SK-N-SH (cell line): ENCODE measurements at places on chromosomes 4 and X. TPM values are rescaled to one million over a fixed set of nuclear protein-coding genes. Genes with fewer than 3 reads are reported as not detected.
A peak's percentile ranks its signal among the peaks of the same experiment; 100 is the strongest.

NCBP2L gene
- polyA plus RNA-seq = not detected in 2 replicates

- H3K27ac ChIP-seq = peak overlapping the region; percentile 74
- H3K36me3 ChIP-seq = no peaks in the 10 kb centered on the region
- H3K4me1 ChIP-seq = no peaks in the 10 kb centered on the region
- peak overlapping the region; percentile 46; the same call in 1 of the 2 replicates for H3K4me3 ChIP-seq
- H3K27me3 ChIP-seq = no peaks in the 10 kb centered on the region
Measured at GRCh38 chrX:3286196-3286945, 60.1 kb downstream of the MXRA5 start.

- H3K36me3 ChIP-seq = no peaks in the 10 kb centered on the region
- no peaks in the 10 kb centered on the region for H3K4me1 ChIP-seq
- no peak overlapping the region for H3K4me3 ChIP-seq
- no peaks in the 10 kb centered on the region for H3K27me3 ChIP-seq
Measured at GRCh38 chrX:94454159-94454558, 780.2 kb downstream of the FAM133A start.

GRCh38 chr4:185405296-185405999, 8.8 kb downstream of the ANKRD37 start:
- peaks cover 50% of the 10 kb centered on the region for H3K36me3 ChIP-seq
- no peak overlapping the region for H3K4me3 ChIP-seq
- DNase-seq = no peak
- no peaks in the 10 kb centered on the region for H3K4me1 ChIP-seq

DNA sequence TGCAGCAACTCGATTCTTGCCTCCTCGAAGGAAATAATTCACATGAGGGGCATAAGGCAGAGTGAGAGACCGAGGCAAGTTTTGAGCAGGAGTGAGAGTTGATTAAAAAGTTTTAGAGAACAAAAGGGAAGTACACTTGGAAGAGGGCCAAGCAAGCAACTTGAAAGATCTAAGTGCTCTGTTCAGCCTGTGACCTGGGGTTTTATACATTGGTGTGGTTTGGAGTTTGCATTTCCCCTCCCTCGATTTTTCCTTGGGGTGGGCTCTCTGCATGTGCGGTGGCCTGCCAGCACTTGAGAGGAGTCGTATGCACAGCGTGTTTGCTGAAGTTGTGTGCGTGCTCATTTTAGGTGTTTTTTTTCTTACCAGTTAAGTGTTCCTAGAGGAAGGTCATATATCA, 356.4 kb downstream of the KLHL4 start:
- DNase-seq = no peak
- no peaks in the 10 kb centered on the region for H3K36me3 ChIP-seq
- H3K4me1 ChIP-seq = no peaks in the 10 kb centered on the region
- no peak overlapping the region for H3K4me3 ChIP-seq

SPANXA1 gene
- polyA plus RNA-seq = 1.8 and 25.5 TPM in 2 replicates

- no peaks in the 10 kb centered on the region for H3K27me3 ChIP-seq
- H3K27ac ChIP-seq = no peak overlapping the region
- H3K4me3 ChIP-seq = no peak overlapping the region
Measured at GRCh38 chr4:10031668-10032590, 10.6 kb upstream of the SLC2A9 start.

GAGE12J gene
- polyA plus RNA-seq = not detected in 2 replicates

DNA sequence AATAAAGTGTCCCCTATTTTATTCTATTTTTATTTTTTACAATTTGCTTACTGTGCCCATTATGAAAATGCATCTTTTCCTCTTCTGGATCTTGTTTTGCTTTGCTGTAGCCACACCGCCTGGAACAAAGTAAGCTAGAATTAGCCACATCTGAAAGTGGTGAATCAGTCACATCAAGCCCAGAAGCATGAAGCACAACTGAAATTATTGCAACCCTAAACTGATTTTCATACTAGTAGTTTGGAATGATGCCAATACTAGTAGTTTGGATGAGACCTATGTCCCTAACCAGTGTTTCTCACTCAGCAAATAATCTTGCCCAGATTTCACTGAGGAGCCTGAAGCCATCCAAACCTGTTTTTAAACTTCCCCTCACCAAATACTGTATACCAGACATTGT, 303.0 kb downstream of the EPHA5 start:
- H3K27me3 ChIP-seq = no peaks in the 10 kb centered on the region; the same call in none of the 2 replicates
- no peaks in the 10 kb centered on the region for H3K4me1 ChIP-seq
- no peak overlapping the region for H3K4me3 ChIP-seq
- H3K27ac ChIP-seq = no peak overlapping the region

- H3K36me3 ChIP-seq = no peaks in the 10 kb centered on the region
- H3K4me1 ChIP-seq = no peaks in the 10 kb centered on the region
- H3K27me3 ChIP-seq = peaks cover 27% of the 10 kb centered on the region; the same call in 1 of the 2 replicates
- no peak overlapping the region for H3K27ac ChIP-seq
- peak; percentile 44 for DNase-seq
- H3K4me3 ChIP-seq = no peak overlapping the region
Measured at GRCh38 chrX:119067023-119067739, 5.6 kb upstream of the CT47C1 start.

DNA sequence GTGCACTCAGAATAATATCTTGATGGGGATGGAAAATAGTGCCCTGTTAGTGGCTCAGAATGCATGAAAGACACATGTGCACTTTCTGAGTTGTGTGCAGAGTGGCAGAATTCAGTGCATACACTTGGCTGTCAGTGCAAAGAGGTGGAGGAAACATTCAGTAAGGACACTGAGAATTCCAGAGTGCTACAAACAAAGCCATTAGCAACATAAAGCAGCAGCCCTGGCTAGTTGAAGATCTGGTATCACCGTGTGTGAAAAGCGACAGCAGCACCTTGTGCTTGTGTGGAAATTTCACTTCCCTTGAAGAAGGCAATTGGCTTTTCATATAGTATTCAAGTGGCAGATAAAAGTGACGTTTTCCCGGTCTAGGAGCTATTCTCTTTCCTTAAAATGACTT, 810.4 kb downstream of the TRIML1 start:
- no peak overlapping the region for H3K27ac ChIP-seq
- H3K36me3 ChIP-seq = no peaks in the 10 kb centered on the region
- H3K4me1 ChIP-seq = no peaks in the 10 kb centered on the region
- H3K27me3 ChIP-seq = no peaks in the 10 kb centered on the region
- H3K4me3 ChIP-seq = no peak overlapping the region

DNA sequence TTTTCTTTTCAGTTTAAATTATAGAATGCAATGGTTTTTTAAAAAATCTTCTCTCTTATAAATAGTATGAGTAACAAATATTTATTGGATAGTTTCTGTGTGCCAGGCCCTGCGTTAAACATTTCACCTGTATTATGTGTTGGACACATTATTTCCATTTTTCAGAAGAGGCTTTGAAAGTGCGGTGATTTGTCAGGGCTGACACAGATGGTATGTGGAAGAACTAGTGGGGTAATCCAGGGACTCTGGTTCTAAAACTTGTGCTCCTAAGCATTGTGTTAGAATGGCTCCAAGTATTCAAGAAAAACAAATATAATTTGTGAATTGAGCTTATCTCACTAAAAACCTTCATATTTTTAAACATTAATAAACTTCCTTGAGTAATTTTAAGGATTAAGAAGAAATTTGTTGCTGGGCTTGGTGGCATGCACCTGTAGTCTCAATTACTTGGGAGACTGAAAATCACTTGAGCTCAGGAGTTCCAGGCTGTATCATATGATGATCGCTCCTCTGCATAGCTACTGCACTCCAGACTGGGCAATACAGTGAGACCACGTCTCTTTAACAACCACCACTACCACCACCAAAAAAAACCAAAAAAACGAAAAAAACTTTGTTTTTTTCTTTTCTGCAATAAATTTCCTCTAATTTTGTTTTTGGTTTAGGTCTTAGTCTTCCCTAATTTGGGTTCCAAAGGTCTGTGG, 40.0 kb downstream of the RAPGEF2 start:
- no peaks in the 10 kb centered on the region for H3K36me3 ChIP-seq
- no peaks in the 10 kb centered on the region for H3K27me3 ChIP-seq
- no peak overlapping the region for H3K27ac ChIP-seq
- DNase-seq = no peak
- H3K4me3 ChIP-seq = no peak overlapping the region
- peaks cover 2% of the 10 kb centered on the region; the same call in 1 of the 2 replicates for H3K4me1 ChIP-seq
